ENCODE measurements at places on chromosomes 2 and 18. TPM values are rescaled to one million over a fixed set of nuclear protein-coding genes. Genes with fewer than 3 reads are reported as not detected.

GRCh38 chr2:128416109-128416785 is 97.6 kb upstream of the HS6ST1 start:
- DNase-seq, result no peak
- no peaks in the 10 kb centered on the region for H3K36me3 ChIP-seq
- no peak overlapping the region for H3K27ac ChIP-seq
- no peaks in the 10 kb centered on the region for H3K4me1 ChIP-seq
- no peak overlapping the region for H3K4me3 ChIP-seq

DNA sequence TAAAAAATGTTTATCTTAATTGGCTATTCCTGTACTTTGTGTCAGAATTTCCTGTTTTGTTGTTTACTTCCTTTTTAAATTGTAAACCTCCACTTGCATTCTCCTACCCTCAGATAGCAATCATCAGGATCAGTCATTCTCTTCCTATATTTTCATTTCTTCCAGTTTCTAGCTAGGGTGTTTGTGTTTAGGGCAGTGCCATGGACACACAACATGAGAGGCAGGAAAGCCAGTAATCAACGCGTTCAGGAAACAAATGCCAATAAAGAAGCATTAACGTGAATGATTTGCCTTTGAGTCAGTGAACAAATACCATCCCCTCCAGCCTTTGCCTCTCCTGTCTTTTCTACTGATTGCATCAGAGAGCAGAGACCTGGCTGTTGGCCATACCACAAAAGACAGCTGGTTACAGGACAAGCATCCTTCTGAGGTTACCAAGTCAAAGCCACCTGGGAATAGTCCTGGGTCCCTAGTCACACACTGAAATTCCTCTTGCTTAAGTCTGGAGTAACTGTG is 56.7 kb upstream of the FHL2 start:
- H3K36me3 ChIP-seq, result no peaks in the 10 kb centered on the region
- H3K27ac ChIP-seq, result no peak overlapping the region
- DNase-seq, result no peak

GRCh38 chr2:67304300-67304890 is 92.7 kb upstream of the ETAA1 start:
- no peak overlapping the region for H3K27ac ChIP-seq
- H3K4me3 ChIP-seq, result no peak overlapping the region
- no peaks in the 10 kb centered on the region for H3K27me3 ChIP-seq
- no peak for DNase-seq

DNA sequence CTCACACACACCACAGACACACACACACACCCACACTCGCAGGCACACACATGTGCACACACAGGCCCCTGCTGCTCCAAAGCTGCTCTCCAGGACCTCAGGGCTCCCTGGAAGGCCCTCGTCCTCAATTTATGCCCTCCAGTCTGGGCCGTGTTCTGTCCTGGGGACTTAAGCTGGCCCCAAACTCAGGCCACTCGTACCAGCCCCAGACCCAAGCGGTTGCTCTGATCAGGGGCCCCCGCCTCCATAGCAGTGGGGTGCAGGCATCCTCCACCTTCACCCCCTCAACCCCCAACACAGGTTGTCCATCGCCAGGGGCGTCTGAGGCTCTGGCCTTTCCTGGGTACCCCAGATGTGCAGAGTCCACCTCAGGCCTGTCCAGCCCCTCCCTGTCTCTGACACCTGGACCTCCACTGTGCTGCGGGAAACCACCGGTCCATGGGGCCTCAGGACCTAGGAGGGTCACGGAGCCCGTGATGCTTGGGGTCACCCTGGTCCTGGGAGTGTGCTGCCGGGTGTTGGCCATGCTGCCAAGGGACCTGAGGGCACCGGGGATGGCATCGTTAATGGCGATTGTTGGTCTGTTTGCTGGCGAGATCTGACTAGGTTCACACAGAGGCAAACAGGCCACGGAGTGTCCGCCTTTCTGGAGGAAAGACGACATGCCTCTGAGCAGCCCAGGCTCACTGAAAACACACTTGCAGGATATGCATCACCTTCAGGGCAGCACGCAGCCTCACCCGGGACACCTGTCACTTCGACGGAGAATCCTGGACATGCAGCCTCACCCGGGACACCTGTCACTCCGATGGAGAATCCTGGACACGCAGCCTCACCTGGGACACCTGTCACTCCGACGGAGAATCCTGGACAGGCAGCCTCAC is 155.6 kb downstream of the NDUFA10 start:
- no peak overlapping the region for H3K4me3 ChIP-seq
- H3K27ac ChIP-seq, result no peak overlapping the region
- DNase-seq, result no peak
- H3K4me1 ChIP-seq, result no peaks in the 10 kb centered on the region
- no peaks in the 10 kb centered on the region for H3K27me3 ChIP-seq

GRCh38 chr2:98459496-98460175 is 15.0 kb downstream of the INPP4A start:
- peaks cover 6% of the 10 kb centered on the region for H3K36me3 ChIP-seq
- peaks cover 92% of the 10 kb centered on the region for H3K4me1 ChIP-seq
- H3K27ac ChIP-seq, result no peak overlapping the region
- H3K27me3 ChIP-seq, result no peaks in the 10 kb centered on the region
- no peak for DNase-seq

GRCh38 chr2:237790353-237790752 is 8.2 kb upstream of the RBM44 start:
- no peak for DNase-seq
- no peak overlapping the region for H3K27ac ChIP-seq
- H3K27me3 ChIP-seq, result no peaks in the 10 kb centered on the region

- H3K4me1 ChIP-seq, result no peaks in the 10 kb centered on the region
- no peak for DNase-seq
- H3K4me3 ChIP-seq, result no peak overlapping the region
- no peaks in the 10 kb centered on the region for H3K36me3 ChIP-seq
- H3K27me3 ChIP-seq, result peaks cover 3% of the 10 kb centered on the region
- H3K27ac ChIP-seq, result no peak overlapping the region
Measured at GRCh38 chr2:127014630-127015029, 92.3 kb downstream of the BIN1 start.

GRCh38 chr18:25494888-25495287 is 142.9 kb upstream of the ZNF521 start:
- H3K4me3 ChIP-seq, result no peak overlapping the region
- H3K27ac ChIP-seq, result no peak overlapping the region
- no peaks in the 10 kb centered on the region for H3K27me3 ChIP-seq
- no peaks in the 10 kb centered on the region for H3K36me3 ChIP-seq
- H3K4me1 ChIP-seq, result no peaks in the 10 kb centered on the region

- H3K36me3 ChIP-seq, result no peaks in the 10 kb centered on the region
- no peak overlapping the region for H3K4me3 ChIP-seq
- H3K27me3 ChIP-seq, result no peaks in the 10 kb centered on the region
- no peaks in the 10 kb centered on the region for H3K4me1 ChIP-seq
- no peak for DNase-seq
- no peak overlapping the region for H3K27ac ChIP-seq
Measured at GRCh38 chr2:58938988-58939387, 697.9 kb upstream of the FANCL start.

DNA sequence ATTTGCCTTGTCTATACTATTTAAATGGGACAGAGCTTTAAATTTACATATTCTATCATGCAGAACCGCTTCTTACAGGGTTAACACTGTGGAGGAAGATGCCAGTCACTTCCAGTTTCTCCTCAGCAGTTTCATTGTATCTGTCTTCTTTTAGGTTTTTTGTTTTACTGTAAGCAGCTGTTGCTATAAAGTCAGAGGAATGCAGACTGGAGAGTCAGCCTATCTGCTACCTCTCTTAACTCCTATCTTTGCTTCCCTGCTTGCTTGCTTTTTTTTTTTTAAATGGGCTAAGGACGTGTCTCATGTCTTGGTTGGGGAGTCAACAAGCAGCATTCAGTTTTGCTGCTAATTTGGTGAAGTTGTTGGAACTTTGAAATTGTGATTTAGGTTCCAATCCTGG is 8.9 kb downstream of the EPC2 start:
- DNase-seq, result no peak
- H3K27me3 ChIP-seq, result no peaks in the 10 kb centered on the region
- H3K27ac ChIP-seq, result no peak overlapping the region
- H3K4me1 ChIP-seq, result peaks cover 81% of the 10 kb centered on the region
- no peak overlapping the region for H3K4me3 ChIP-seq

GRCh38 chr2:30110773-30111172 is 36.0 kb upstream of the YPEL5 start:
- H3K27me3 ChIP-seq, result no peaks in the 10 kb centered on the region
- no peak for DNase-seq
- no peak overlapping the region for H3K4me3 ChIP-seq
- H3K4me1 ChIP-seq, result no peaks in the 10 kb centered on the region
- H3K36me3 ChIP-seq, result no peaks in the 10 kb centered on the region

ACMSD gene
- not detected for total RNA-seq

NMUR1 gene
- total RNA-seq, result 0.18 TPM

FAHD2A gene
- total RNA-seq, result 28.8 TPM

RANBP2 gene
- 83.4 TPM for total RNA-seq

SLC8A1 gene
- 0.22 TPM for total RNA-seq

LIMS2 gene
- 6.1 TPM for total RNA-seq

SLC5A7 gene
- not detected for total RNA-seq

Data from CD8-positive, alpha-beta memory T cell (primary cell).